WTC11 (cell line): ENCODE measurements at places on chromosomes 4 and X.

GRCh38 chr4:4880492-4880891, 21.0 kb downstream of the MSX1 start:
- no peak for DNase-seq

- DNase-seq, result no peak
Observed at GRCh38 chr4:142614621-142615323, 231.3 kb downstream of the INPP4B start.

DNA sequence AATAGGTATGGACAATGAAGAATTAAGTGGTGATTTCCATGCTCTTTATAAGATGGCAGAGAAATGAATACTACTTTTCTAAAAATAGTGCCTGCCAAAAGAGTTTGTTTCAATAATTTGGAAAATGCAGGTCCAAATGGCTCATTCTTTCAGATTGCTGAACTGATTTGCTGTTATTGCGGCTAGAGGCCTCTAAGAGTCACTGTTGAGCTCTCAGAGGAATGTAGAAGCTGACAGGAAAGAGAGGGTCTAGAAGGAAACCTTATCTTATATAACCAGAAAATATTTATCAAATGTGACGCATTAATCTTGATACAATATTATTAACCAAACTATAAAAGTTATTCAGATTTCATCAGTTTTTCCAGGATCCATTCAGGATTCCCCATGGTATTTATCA, 65.7 kb upstream of the PAGE1 start:
- peak; percentile 10 for DNase-seq

- no peak for DNase-seq
Observed at GRCh38 chr4:72531322-72531721, 37.7 kb downstream of the ADAMTS3 start.

- no peak for DNase-seq
Observed at GRCh38 chr4:183014361-183015084, 84.5 kb upstream of the WWC2 start.

GRCh38 chr4:1058198-1058996, 47.0 kb downstream of the FGFRL1 start:
- no peak for DNase-seq

- no peak for DNase-seq
Observed at GRCh38 chr4:40579983-40580382, 49.7 kb downstream of the RBM47 start.

GRCh38 chr4:172945611-172946010, 223.0 kb upstream of the GALNT7 start:
- DNase-seq, result no peak

GRCh38 chr4:87193958-87194675, 26.3 kb downstream of the KLHL8 start:
- DNase-seq, result no peak

DNA sequence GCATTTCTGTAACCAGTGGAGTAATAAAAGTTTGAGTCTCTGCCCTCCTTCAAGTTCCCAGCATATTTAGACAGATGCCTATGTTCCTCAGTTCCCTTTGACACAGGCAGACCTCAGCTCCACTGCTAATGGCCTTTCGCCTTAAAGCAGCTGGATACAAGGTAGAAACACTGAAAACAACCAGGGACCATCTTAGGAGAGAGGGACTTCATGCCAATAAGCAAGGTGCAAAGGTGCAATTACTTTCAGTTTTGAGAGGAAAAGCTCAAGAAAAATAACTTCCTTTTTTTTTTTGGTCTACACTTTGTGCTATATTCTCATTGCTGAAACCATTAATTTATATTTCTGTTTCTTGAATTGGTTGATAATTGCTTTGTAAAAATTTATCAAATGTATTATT, 781.9 kb upstream of the GALNTL6 start:
- DNase-seq, result no peak

DNA sequence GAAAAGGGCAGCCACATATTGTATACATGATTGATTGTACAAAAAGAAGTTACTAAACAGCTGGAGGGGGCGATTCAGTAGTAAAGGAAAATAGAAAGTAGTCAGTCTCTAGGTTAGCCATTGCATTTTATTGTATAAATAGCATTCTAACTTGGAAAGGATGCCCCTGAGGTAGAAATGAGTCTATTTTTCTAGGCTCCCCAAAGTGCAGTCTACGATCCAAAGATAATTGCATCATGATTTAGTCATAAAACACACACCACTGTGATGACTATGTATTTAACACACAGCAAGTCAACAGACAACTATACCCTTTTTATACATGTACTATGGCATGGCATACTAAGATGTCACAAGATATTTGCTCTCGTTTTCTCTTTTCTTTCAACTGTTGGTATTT, 204.9 kb downstream of the APBB2 start:
- no peak for DNase-seq

DNA sequence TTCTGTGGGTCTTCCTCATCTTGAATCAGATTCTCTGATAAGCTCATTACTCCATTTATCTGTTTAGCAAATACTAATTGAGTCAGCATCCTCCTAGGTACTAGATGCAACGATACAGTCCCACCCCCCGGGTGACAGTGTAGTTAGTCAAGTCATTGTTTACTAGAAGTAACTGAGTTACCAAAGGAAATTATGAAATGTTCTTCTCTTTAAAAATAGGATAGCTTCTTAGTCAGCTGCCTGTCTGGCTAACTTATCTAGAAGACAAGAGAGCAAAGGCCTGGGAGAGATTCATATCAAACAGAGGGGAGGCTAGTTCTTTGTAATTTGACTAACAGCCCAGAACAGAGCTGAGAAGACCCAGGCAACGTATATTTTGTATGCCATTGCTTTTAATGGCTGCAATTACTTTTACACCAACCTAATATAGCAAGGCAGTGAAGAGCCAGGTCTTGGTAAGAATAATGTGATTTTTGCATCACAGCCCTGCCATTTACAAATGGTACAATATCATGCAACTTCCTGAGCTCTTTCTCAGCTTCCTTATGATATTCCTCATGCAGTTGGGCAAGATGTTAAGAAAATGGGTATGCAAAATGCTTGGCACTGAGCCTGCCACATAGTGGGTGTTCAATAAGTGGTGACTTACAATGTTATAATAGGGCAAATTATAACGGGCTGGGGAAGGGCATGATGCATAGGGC, 149.9 kb downstream of the CHIC2 start:
- no peak for DNase-seq

- no peak for DNase-seq
Observed at GRCh38 chrX:21725496-21725895, 32.4 kb downstream of the SMPX start.

DNA sequence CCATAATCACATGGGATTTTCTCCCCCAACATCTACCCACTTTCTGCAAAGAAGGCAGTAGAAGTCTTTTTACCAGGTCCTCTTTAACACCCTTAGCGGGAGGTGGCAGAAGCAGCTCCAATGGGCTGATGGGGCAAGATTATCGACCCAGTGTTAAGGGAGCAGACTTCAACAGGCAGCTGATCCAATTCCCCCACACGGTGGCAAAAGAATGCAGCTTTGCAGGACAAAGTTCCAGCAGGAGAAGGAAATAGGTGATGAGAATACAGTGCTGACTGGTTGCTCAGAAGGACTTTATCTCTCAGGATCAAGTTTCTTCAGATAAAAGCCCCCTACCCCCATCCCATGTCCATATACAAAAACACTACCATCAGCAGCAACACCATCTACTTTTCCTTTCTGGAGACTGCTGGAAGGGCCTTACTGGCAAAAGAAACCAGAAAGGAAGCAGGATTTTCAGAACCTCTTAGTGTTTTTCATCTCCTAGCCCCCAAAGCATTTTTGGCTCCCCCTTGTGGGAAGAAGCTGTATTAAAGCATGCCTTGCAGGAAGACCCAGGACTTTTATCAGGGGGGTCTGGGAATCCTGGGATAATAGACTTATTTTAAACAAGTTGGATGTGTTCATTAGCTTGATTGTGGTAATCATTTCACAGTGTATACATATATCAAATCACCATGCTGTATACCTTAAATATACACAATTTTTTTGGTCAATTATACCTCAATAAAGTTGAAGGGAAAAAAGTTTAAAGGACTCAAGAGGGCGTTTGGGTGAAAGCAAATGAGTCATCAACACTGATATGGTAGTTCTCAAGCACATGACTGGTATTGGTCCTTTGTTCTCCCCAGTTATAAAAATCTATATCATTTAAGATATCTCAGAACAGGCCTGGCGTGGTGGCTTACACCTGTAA, 146.4 kb downstream of the GPC3 start:
- DNase-seq, result peak; percentile 42

DNA sequence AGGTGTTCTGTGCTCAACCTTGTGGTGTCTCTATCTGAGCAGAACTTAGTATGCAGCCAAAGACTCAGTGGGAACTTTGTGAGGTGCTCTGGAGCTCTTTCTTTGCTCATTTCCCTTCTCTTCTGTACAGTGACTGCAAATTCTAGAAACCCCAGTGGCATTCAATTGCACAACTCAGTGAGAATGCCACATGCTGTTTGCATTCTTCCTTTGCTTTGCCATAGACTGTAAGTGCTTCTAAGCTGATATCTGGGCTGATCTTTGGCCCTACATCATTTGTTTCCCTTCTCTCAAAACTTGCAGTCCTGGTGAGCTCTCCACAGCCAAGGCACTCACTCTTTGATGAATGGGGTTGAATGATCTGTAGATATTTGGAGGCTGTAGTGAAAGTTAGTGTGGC, 7.0 kb downstream of the PNMA3 start:
- DNase-seq, result no peak

GRCh38 chrX:22686138-22686541, 313.6 kb upstream of the DDX53 start:
- peak; percentile 9 for DNase-seq

DNA sequence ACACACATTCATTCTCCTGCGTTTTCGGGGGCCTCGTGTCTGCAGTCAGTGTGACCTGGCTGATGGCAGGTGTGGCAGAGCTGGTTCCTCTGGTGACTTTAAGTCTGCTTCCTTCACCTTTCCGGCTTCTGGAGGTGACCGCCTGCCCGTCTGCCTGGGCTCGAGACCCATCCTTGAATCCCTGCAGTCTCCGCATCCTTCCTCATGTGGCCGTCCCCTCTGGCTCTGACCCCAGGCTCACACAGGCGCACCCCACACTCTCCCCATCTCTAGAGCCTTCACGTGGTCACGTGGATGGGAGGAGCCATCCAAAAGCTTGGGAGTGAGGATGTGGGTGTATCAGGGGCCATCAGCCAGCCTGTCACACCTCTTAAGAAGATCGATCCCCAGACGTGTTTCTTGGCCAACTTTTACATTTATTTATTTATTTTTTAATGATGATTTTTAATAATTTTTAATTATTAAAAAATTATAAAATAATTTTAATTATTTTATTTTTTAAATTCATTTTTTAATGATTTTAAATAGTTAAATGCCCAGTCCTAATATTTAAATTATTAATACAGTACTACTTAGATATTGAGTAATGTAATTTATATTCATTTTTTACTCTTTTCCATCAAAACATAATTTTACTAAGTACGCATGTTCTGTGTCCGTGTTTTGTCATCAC, 20.9 kb downstream of the RGS12 start:
- DNase-seq, result no peak

DNA sequence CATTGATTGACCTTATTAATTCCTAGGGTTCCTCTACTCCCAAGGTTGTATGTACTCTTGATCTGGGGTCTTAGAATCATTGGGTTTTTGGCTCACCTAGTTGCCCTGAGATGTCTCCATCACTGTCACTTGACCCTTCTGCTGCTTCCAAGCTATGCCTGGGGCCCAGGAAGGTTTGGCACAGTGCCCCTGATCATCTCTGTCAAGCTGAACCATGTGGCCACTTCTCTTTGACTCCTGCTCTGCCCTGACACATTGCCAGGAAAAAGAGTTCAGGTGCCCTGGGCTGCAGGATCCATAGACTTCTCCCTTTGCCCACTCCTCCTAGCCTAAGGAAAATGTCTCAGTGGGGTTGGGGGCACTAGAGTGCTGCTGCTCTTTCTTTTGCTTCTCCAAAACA, 3.9 kb upstream of the CHST7 start:
- DNase-seq, result no peak

- DNase-seq, result no peak
Observed at GRCh38 chr4:122576261-122577188, 44.3 kb downstream of the IL21 start.

GRCh38 chrX:55488593-55489313, 895 bp downstream of the USP51 start:
- DNase-seq, result peak; percentile 53

- DNase-seq, result no peak
Observed at GRCh38 chr4:38387348-38387747, 276.7 kb upstream of the KLF3 start.

GRCh38 chr4:181431006-181431405, 812.2 kb upstream of the TENM3 start:
- DNase-seq, result no peak

DNA sequence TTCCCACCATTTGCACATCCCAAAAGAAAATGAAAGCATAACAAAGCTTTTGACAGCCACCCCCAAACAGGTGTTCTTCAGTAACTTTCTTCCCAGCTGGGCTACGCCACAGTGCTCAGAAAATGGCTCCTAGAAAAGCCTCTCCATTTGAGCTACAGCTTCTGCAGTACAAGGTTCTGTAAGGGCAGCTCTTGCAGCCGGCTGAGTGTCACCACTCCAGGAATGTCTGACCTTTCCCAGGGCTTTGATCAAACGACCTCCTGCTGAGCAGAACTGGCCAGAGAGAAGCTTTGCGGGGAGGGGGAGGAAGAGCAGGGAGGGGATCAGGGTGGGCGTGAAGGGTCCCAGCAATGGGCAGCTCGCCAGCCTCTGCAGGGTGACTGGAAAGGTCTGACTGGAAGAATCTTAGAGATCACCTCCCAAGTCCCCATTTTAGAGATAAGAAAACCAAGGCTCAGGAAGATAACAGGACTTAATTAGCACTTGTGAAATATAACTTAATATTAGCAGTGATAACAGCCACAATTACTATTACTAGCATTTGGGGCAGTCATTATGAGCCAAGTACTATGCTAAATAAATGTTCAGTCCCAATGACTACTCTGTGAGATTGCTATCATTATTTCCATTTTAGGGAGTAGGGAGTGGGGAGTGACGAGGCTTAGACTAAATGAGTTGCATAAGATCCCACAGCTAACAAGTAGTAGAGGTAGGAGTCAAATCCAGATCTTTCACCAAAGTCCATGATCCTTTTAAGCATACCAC, 51.1 kb downstream of the LEF1 start:
- DNase-seq, result peak; percentile 67

- DNase-seq, result no peak
Observed at GRCh38 chrX:69457756-69458155, 46.4 kb upstream of the NALF2 start.
